ENCODE measurements at places on chromosomes 13 and 19. TPM values are rescaled to one million over a fixed set of nuclear protein-coding genes. Genes with fewer than 3 reads are reported as not detected.
A peak's percentile ranks its signal among the peaks of the same experiment; 100 is the strongest.

Gene GDF15
- total RNA-seq = 105 TPM

Gene PSPN
- total RNA-seq = 1.7 TPM

Gene CACNG8
- 0.12 TPM for total RNA-seq

Gene LMTK3
- total RNA-seq = 7.1 TPM

Gene CDC42EP5
- total RNA-seq = 38.2 TPM

Gene ZNF730
- total RNA-seq = 0.81 TPM

Gene SGCG
- total RNA-seq = 4.6 TPM

Gene SHANK1
- total RNA-seq = 0.35 TPM

Gene DIAPH3
- total RNA-seq = 4.6 TPM

Gene CAMSAP3
- total RNA-seq = 29.1 TPM

Gene PLD3
- total RNA-seq = 432 TPM

DNA sequence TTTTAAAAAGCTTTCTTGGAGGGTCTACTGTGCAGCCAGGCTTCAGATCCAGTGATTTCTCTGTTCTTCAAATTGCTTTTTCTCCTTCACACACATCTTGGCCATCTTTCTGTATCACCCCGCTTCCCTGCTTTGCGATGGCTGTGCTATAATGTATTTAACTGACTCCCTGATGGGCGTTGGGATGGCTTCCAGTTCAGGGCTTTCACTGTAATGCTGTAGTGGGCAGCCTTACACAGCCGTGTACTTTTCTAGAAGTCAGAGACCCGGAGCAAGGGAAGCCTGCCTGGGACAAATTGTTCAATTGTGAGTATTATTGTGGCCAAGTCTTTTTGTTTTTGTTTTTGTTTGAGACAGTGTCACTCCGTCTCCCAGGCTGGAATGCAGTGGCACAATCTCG lies 19.4 kb upstream of the PAK4 start:
- no peak for DNase-seq

- peak; percentile 86 for DNase-seq
Observed at GRCh38 chr13:110108348-110109139, 198.4 kb downstream of the COL4A1 start.

DNA sequence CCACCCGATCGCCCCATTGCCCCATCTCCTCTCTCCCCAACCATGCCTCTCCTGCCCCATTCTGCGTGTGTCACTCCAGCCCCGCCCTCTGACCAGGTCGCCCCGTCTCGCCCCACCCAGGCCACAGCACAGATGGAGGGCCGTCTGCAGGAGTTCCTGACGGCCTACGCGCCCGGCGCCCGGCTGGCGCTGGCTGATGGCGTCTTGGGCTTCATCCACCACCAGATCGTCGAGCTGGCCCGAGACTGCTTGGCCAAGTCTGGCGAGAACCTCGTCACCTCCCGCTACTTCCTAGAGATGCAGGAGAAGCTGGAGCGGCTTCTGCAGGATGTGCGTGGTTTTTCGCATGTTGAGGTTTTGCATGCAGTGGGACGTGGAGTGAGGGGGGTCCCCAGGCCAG lies 26.2 kb downstream of the MAST3 start:
- DNase-seq = no peak

GRCh38 chr19:12628040-12629022 lies 17.6 kb downstream of the ZNF791 start:
- DNase-seq = no peak

GRCh38 chr19:31604493-31605040 lies 255.3 kb upstream of the TSHZ3 start:
- no peak for DNase-seq

DNA sequence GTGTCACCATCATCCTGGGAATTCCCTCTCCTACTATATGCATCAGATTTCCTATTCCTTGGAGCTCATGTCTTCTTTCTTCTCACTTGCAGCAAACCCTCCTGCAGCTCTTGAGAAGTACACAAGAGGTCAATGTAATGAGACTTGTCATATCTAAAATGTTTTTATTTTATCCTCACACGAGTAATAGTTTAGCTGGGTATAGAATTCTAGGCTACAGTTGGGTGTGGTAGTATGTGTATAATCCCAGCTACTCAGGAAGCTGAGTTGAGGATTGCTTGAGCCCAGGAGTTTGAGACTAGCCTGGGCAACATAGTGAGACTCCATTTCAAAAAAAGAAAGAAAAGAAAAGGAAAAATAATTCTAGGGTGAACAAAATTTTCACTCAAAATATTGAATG lies 24.4 kb downstream of the EEF1AKMT1 start:
- DNase-seq = no peak

DNA sequence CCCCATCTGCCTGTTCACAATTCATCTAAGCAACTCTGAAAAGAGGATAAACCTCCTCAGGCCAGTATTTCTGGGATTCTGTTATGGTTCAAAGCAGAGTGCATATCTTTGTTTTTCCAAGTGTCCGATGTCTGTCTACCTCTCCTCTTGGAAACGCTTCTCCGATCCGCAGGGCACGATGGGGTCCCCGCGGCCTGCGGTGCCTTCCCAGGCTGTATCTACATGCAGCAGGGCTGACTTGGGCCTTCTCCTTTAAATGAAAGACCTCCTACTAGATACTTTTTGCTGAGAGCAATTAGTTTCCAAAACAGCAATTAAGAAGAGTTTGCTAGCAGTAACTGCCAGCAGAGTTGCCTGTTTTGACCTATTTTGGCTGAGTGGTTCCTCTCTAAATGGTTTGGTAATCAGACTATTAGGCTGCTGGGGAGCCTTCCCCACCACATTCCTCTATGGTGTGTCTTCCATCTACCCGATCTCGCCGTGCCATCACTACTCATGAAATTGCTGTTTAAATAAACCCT lies 23.5 kb downstream of the COL4A2 start:
- no peak for DNase-seq

DNA sequence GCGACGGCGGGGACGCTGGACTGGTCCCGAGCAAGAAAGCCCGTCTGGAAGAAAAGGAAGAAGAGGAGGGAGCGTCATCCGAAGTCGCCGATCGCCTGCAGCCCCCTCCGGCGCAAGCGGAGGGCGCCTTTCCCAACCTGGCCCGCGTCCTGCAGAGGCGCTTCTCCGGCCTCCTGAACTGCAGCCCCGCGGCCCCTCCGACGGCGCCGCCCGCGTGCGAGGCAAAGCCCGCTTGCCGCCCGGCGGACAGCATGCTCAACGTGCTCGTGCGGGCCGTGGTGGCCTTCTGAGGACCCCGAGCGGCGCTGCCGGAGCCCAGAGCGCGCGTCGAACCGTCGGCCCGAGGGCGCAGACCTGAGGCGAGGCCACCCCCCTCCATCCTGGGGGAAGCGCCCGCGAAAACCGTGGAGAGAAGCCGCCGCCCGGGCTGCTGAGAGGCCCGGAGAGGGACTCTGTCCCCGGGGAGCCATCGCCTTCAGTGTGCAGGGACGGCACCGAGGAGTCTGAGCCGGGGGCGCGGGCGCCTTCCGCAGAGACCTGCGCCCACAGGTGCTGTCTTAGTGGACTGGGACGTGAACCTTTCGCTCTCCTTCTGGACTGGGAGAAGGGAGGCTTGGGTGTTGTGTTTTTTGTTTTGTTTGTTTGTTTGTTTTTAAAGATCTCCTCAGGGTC lies 3.5 kb downstream of the IER2 start:
- DNase-seq = no peak

GRCh38 chr13:40472427-40473220 lies 193.8 kb downstream of the FOXO1 start:
- no peak for DNase-seq

DNA sequence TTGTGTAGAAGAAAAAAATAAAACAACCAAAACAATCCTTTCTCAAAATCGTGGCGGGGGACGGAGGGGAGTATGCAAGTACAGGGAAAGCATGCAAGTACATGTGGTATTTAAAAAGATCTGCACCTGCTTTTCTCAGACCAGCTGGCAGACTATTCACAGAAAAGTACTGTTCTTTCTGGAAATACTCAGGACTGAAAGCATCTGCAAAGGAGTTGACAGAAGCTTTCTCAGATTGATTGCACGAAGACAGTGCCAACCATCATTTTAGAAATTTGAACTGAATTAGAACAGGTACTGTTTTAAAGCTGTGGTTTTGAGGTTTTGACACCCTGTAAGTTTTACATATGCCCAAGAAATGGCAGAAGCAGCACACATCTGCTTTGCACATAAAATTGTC lies 19.8 kb upstream of the PCDH8 start:
- DNase-seq = no peak

GRCh38 chr13:90713441-90714133 lies 633.9 kb upstream of the MIR17HG start:
- no peak for DNase-seq

DNA sequence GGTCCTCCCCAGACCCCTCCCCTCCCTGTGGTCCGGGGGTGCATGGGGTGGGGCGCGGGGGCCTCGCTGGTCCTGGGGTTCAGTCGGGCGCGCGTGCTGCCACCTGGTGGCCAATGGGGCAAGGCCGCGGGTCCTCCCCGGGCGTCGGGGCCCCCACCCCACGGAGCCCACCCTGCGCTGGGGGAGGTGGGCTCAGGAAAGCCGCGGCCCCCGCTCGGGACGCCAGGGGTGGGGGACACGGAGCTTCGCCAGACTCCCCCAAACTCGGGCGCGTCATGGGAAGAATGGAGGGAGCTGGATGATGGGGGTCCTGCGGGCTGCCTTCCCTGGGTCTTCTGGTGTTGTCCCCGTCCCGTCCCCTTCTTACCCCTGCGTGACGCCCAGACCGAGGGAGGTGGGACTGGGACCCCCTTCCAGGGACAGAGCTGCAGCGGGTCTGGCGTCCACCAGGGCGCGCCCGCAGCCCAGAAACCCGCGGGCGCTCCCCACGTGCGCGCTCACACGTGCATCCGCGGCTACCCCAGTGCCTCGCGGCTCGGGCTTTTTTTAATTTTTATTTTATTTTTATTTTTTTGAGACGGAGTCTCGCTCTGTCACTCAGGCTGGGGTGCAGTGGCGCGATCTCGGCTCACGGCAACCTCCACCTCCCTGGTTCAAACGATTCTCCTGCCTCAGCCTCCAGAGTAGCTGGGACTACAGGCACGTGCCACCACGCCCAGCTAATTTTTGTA lies 19.8 kb upstream of the TCF3 start:
- DNase-seq = peak; percentile 80

DNA sequence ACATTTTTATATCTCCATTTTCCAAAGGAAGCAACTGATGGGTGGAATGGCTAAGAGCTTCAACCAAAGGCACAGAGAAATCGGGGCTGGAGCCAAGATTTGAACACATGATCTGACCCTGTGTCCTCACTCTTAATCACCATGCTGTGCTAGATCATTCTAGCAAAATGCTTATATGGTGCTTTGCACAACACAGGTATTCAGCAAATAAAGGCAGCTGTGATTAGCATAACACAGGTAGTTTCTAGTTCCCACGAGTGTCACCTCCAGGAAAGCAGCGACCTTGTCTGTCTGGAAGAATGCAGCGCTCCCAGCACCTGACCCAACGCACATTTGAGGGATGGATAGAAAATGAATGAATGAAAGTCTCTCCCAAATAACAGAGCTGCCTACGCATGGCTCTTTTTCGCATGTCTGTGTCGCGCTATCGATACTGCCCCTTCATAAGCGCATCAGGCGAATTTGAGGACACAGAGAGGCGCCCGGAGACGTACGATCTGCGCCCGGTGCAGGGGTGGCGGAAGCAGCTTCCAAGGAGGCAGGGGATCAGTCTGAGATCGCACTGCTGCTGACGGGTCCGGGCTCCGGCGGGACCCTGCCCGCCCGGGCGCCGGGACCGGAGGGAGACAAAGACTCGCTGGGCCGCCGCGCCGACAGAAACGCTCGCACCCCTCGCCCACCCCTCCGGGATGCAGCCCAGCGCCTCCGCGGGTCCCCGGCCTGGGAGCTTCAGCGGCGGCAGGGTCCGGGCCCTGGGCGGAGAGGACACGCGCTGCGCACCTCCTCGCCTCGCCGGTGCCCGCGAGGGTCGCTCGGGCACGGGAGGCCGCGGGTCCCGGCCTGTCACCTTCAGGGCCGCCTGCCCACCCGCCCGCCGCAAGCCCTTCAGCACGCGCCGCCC lies 609 bp downstream of the EPS15L1 start:
- no peak for DNase-seq

DNA sequence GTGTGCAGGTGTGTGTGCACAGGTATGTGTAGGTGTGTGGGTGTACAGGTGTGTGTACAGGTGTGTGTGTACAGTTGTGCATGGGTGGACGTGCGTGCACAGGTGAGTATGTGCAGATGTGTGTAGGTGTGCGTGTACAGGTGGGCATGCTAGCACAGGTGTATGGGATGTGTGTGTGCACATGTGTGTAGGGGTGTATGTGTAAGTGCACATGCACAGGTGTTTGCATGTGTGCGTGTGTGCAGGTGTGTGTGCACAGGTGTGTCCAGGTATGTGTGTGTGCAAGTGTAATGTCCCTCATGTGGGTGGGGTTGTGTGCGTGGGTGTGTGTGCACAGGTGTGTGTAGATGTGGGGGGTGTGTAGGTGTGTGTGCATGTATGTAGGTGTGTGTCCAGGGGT lies 27.5 kb upstream of the TFDP1 start:
- no peak for DNase-seq

DNA sequence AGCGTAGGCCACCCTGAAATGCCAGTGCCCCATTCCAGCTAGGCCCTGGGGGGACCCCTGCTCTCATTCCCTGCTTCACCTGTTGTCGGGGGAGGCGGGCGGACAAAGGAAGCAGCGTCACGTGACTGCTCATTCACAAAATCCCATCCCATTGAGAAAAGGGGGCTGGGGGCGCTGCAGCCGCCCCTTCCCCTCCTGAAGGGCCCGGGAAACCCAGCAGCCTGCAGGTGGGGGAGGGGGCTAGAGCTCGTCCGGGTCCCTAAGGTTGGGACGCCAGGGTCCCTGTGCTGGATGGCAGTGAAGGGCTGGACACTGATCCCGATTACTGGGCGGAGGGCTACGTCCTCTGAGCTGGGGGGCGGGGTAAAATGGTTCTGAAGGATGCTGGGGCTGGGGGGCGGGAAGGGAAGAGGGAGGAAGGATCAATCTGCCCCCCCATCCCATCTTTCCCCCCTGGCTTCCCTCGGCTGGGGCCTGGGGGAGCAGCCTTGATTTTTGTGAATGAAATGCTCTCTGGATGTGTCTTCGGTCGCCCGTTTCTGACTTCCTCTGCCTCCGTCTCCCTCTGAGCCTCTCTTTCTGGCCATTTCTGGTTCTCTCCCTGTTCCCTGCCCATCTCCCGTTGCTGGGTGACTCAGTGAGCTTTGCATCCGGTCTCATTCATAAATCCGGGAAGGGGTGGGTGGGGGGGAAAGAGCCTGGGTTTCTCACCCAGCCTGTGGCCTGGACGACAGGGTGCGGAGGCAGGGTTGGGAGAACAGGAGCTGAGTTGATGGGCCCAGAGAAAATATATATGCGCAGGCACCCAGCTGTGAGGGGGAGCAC lies 816 bp downstream of the SPRED3 start:
- DNase-seq = no peak

GRCh38 chr13:98581971-98582702 lies 5.2 kb upstream of the STK24 start:
- DNase-seq = no peak

GRCh38 chr13:46310066-46310465 lies 77.0 kb downstream of the RUBCNL start:
- no peak for DNase-seq

- no peak for DNase-seq
Observed at GRCh38 chr13:74004109-74004508, 130.1 kb downstream of the KLF12 start.

Data from upper lobe of right lung (tissue), 1 donor.